Right ventricle myocardium superior (tissue), 1 donor: ENCODE measurements at places on chromosomes 12 and 14. TPM values are rescaled to one million over a fixed set of nuclear protein-coding genes. Genes with fewer than 3 reads are reported as not detected.

DNA sequence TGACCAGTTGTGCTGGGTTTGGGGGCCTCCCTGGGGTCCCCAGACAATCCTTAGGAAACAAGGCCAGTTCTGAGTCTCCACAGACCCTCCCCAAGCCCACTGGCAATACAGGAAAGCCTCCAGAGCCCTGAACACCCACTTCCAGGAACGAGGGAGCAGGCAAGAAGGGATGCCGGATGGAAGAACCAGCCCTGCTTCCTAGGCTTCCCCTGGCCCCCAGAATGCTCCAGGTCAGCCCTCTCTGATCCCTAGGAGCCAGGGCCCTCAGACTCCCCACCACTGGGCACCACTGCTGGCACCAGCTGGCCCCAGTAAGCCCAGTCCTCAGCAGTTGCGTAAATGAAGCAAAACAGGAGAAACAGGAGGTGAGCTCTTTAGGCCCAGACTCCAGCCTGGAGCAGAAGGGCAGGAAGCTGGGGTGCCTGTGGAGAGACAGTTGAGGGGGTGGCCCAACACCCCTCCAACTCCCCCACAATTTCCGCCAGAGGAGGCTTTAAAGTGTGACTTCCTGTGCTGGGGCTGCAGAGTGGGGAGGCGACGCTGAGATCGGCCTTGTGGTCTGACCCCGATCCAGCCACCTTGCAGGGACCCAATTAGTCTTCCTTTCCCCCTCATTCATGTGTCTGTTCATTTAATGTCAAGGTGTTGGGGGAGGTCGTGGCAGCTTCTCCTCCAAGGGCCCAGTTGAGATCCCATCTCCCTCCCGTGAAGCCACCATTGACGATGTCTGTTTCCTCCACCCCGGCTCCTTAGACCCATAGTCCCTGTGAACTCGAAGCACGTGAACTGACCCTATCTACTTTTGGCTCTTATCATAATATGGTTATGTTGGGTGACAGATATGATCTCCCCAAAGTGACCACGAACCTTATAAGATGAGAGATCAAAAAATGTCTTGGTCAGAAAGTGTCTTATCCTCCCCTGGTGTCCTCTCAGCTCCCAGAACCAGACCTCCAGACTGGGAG lies 4.7 kb downstream of the TNFRSF1A start:
- DNase-seq: peak; percentile 51

GRCh38 chr14:54691525-54692283 lies 124.8 kb downstream of the SAMD4A start:
- peak; percentile 83 for DNase-seq

Gene TAS2R10
- not detected for total RNA-seq

DNA sequence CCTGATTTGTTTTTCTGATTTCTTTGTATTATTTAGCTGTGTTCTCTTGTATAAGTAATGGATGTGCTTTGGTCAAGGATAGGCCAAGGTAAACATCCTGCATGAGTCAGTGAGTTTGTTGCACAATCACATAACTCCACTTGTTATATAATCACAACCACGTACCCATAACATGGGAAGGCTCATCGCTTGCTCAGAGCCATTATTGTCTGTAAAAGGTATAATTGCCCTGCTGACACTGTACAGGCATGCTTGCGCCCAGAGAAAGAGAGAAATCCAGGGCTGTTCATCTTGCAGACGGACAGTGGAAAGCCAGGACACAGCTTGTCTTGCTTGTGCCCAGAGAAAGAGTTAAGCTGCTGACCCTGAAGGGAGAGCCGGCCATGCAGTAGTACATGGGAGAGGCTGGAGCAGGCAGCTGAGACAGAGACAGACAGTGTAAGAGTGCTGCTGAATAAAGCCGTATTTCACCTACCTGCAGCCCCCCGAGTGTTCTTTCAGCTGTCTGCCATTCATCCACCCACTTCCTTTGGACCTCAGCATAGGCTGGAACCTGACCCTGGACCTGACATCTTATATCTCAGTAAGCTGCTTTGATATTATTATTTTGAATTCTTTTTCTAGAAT lies 174.7 kb upstream of the DAAM1 start:
- no peak for DNase-seq
